ENCODE measurements at places on chromosomes 3 and 15.

- no peak for DNase-seq
Observed at GRCh38 chr3:88078932-88079331, 19.9 kb downstream of the ZNF654 start.

- DNase-seq = no peak
Observed at GRCh38 chr15:89475661-89476060, 20.7 kb downstream of the RHCG start.

- DNase-seq = no peak
Observed at GRCh38 chr3:71035314-71035713, 548.2 kb downstream of the FOXP1 start.

DNA sequence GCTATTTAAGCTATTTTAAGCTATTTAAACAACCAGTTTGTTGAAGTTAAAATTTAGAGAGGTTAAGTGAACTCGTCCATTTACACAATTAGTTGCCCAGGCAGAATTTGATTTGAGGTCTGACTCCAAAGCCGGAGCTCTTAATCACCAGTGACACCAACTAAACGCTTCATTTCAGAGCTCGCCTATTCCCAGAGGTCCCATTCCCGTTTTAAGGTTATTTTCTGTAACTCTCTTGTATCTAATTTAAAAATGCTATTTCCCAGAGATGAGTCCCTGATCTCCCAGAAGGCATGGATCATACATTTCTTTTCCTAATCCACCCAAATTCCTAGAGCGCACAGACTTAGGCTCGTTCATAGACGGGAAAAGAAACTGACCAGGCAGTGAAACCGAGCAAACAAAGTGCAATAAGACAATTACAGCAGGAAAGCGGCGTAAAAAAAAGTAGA lies 904 bp upstream of the MCTP2 start:
- DNase-seq = no peak

- no peak for DNase-seq
Observed at GRCh38 chr3:177281292-177282118, 84.2 kb upstream of the TBL1XR1 start.

DNA sequence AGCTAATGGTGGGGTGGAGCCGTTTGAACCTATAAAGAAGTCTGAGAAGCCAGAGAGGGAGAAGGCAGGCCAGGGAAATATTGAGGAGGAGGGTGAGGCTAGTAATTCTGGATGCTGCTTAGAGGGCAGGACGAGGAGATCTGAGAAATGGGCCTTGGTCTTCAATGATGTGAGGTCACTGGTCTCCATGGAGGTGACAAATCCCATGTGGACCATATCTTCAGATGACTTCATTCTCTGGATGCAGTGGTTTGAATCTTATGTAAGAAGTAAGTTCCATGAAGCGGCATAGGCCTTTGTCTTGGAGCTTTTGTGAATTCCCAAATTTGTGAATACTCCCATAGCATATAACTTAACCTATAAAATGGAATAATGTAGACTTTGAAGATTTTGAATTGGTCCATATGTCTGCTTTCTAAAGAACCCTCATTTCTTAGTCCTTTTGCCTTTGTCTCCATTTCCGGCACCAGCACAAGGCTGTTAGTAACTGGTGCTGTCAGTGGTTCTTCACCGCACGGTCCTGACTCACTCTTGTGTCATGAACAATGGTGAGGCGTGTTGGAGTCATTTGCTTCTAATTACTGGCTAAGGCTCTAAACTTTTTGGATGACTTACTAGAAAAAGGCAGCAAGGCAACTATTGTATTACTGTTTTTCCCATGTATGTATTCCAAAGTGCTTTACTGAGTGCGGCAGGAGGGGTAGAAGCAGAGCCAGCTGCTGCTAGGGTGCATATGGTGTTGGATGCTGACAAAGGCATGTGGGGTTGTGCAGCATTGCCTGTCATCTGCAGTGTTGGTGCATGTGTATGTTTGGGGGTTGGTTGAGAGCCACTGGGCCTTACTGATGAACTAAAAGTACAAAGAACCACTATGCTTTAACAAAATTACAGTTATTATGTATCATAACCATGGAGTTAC lies 279.3 kb upstream of the C2CD4B start:
- DNase-seq = no peak

GRCh38 chr3:102480139-102480538 lies 45.3 kb downstream of the ZPLD1 start:
- DNase-seq = no peak

- DNase-seq = no peak
Observed at GRCh38 chr3:181497358-181497757, 214.4 kb upstream of the SOX2 start.

DNA sequence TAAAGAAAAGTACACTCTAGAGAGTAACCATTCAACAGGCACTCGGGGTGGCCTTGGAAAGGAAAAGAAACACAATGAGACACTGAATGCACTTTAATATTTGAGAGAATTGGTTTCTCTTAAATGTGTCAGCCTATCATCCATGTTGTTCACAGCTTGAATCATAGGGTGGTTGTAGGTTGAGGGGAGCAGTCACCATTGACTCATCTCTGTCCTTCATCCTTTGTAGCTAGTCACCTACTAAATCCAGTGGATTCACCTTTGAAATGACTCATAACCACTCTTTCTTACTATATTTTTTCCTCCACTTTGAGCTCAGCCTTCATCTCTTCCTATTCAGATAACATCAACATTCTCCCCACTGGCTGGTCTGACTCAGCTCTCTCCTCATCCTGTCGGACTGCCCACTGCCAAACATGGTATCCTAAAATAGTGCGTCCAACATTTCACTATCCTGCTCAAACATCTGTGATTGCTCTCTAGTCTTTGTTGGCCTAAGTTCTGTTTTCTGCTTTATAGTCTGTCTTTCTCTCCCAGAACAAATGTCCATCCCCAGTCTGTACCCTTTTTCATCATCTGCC lies 182.7 kb upstream of the GADL1 start:
- DNase-seq = no peak

DNA sequence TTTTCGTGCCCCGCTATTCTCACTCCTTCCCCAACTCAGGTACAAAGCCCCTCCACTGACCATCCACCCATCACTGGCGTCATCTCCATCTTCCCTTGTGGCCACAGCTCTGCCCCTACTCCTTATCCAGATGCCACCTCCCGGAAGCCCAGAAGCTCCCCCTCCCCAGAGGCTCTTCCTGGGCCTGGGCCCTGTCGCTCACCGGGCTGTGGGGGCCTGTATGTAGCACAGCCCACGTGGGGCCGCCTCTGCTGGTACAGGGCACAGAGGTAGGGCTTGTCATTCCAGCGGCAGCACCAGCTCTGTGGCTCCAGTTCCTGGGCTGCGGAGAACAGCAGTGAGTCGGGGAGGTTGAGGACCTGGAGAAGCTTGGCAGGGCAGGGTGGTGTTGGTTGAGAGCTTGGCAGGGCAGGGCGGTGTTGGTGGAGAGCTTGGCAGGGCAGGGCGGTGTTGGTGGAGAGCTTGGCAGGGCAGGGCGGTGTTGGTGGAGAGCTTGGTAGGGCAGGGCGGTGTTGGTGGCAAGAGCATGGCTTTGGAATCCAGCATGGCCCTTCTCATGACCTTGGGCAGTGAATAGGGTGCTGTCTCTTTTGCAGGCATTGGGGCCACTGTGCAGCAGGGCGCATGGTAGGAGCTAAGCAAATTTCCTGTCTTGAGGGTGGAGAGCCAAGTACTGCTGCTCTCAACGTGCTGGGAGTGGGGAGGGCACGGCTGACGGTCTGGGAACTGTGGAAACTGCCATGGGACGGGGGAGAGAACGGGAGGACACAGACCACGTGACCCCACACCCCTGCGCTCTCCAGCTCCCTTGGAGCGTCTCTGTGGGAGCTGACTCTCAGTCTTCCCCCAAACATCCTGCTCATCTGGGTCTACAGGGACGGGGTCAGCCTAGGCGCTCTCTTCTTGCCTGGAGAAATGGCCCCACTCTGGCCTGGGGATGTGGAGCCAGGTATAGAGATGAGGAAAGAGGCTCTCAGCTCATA lies 43.4 kb downstream of the MUC20 start:
- no peak for DNase-seq

GRCh38 chr3:189659571-189659970 lies 28.4 kb downstream of the TP63 start:
- DNase-seq = no peak

All from central memory CD8-positive, alpha-beta T cell (primary cell).